Naive thymus-derived CD8-positive, alpha-beta T cell (primary cell): ENCODE measurements at places on chromosomes 3 and 15.
A peak's percentile ranks its signal among the peaks of the same experiment; 100 is the strongest.

- DNase-seq: no peak
Measured at GRCh38 chr3:151558661-151559060, 97.8 kb upstream of the IGSF10 start.

GRCh38 chr3:124489506-124489905, 240.7 kb upstream of the UMPS start:
- DNase-seq: no peak

DNA sequence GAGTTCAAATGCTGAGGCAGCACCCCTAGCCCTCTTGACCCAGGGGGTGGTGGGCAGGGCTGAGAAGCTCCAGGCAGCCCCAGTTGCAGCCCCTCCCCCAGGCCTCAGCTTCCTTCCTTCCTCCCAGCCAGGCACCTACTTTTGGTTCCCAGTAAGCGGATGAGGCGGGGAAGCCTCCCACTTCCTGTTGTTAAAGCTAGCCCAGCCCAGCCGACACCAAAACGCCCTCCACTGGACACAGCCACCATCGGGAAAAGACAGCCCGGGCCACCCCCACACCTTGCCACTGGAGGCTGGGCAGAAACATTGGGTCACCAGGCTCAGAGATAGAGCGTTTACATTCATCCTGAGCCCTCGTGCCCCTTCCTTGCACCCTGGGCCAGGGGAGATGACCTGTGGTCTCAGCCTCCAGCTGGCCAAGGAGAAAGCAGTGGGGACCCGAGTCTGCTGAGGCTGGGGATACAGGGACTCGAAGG, 3.5 kb downstream of the DUSP7 start:
- DNase-seq: no peak

DNA sequence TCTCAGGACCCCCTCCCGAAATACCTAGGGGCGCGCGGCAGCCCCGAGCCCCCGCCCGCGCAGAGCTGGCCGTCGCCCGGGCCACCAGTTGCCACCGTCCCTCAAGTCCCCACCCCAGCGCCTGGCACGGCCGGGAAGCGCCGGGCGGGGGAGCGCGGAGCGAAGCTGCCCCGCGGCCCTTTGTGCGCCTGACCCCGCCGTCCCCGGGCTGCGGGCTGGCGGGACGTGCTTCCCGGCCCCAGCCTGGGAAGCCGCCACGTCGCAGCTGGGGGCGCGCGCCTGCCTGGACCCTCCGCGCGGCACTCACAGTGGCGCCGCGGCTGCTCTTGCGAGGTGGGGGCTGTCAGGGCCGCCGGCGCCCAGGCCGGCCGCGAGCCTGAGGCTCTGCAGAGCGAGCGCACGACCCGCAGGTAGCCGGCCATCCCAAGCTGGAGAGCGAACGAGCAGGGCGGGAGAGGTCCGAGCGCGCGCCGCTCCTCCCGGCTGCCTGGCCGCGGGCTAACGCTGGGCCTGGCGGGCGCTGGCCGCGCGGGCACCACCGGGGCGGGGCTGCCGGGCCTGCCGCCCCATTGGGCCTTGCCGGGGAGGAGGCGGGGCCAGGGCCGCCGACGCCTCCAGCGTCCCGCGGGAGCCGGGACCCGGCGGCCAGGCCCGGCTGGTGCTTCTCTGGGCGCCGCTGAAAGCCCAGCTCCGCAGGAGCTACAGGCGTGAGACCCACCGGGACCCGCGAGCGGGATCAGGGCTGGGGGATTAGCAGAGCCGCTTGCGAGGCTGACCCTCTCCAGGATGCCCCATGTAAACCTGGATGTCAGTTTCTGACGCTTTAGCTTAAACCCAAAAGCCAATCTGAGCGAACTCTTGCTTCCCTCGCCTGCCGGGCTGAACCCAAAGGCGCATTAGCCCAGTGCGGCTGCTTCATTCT, at the start of gene IDH2:
IDH2 (minus strand) TSS at position 500 of the 922 bp plus-strand sequence; CDS start at position 422, 78 bp downstream.
- peak; percentile 76 for DNase-seq

- DNase-seq: no peak
Measured at GRCh38 chr3:151426341-151426657, 34.6 kb downstream of the IGSF10 start.

- no peak for DNase-seq
Measured at GRCh38 chr3:194275721-194276120, 75.4 kb downstream of the CPN2 start.

- no peak for DNase-seq
Measured at GRCh38 chr3:5051772-5052171, 70.3 kb upstream of the ARL8B start.

DNA sequence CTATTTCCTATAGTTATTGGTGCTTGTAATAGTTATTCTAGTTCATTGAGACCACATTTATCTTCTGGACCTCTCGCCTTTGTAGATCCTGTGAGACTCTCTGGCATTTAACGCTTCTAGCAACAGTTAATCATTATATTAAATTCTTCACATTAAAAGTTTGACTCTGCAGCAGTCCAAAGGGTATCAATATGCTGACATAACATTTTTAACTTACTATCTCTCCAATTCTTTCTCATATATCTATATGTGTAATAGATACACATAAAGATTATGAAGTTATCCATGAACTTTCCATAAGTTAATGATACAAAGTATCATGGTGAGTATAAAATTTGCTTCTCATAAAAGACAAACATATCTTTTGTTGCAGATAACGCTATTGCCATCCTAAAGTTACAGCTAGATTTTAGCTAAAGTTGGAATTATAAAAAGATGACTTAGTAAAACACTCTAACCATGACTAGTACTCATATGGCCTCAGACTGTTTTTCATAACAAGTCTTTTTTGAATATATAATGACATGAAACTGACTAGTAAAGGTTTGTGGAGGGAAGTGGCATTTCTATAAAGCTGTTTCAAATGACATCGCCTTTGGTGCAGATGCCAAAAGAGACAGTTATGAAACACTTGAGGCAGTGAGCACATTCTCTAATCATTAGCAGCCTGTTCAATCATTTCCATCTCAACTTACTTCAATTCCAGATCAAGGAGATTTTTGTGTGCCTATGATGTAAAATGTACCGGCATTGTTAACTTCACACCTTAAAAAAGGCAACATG, 379.3 kb upstream of the CBLB start:
- no peak for DNase-seq

- DNase-seq: no peak
Measured at GRCh38 chr3:5245927-5246326, 58.4 kb downstream of the EDEM1 start.

GRCh38 chr3:31416980-31417379, 115.7 kb upstream of the STT3B start:
- no peak for DNase-seq

DNA sequence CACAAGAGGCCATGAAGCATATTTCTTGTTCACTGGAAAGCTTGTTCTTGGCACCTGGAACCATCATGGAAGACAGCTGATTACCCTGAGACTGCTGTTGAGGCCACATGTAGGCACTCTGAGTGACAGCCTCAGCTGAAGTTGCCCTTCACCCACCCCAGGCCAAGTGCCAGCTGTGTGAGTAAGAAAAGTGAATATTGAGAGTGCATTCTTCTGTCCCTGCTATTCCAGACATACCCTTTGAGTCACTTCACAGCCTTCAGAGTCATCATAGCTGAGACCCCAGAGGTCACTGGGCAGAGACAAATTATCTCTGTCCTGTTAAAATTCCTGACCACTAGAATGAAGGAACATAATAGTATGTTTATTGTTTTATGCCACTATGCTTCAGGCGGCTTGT, 79.6 kb downstream of the NFKBIZ start:
- DNase-seq: no peak

DNA sequence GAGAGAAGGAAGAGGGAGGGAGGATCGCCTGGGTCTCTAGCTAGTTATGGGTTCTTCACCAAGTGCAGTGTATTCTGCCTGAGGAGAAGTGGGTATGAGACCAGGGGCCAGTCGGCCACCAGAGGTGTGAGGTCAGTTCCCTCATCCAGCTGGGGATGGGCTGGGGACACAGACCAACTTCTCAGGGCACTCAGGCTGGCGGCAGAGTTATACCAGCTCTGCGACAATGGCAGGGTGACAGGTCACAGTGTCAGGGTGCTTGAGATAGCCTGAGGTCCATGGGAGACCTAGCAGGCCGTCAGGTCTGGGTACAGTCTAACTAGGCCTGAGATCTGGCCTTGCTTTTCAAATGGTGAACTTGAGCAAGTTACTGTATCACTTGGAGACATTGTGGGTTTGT, 31.4 kb upstream of the PLXNA1 start:
- DNase-seq: no peak

DNA sequence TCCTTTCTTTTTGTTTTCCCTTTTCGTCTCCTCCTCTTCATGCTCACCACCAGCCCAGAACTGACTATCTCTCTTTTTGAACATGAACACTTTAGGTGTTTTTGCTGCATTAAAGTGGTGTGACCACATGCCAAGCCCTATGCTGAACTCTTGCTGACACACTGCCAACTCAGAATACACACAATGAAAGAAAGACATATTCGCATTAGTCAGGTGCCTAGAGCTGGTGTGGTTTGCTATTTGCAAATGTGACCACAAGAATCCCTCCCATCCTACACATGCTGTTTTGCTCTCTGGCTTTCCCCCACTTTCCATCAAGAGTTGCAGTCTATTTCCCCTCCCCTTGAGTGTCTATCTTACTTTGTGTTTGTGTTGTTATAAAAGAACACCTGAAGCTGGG, 967.8 kb upstream of the CFAP20DC start:
- peak; percentile 74 for DNase-seq

GRCh38 chr15:73704869-73705645, 20.9 kb downstream of the CD276 start:
- DNase-seq: peak; percentile 72

DNA sequence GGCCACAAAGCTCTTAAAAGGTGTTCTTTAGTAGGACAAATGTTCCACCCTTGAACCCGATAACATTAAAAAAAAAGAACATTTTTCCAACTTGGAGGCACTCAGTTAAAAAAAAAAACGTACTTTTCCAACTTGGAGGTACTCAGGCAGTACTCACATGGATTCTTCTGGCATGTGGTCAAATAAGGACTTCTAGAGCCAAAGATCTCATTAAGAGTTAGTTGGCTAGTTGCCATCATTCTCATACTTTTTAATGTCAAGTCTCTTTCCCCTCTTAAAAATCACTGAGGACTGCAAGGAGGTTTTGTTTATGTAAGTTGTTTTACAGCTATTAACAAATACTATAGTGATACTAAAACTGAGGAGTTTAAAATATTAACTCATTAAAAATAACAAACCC, 101.0 kb downstream of the CADPS start:
- DNase-seq: no peak

DNA sequence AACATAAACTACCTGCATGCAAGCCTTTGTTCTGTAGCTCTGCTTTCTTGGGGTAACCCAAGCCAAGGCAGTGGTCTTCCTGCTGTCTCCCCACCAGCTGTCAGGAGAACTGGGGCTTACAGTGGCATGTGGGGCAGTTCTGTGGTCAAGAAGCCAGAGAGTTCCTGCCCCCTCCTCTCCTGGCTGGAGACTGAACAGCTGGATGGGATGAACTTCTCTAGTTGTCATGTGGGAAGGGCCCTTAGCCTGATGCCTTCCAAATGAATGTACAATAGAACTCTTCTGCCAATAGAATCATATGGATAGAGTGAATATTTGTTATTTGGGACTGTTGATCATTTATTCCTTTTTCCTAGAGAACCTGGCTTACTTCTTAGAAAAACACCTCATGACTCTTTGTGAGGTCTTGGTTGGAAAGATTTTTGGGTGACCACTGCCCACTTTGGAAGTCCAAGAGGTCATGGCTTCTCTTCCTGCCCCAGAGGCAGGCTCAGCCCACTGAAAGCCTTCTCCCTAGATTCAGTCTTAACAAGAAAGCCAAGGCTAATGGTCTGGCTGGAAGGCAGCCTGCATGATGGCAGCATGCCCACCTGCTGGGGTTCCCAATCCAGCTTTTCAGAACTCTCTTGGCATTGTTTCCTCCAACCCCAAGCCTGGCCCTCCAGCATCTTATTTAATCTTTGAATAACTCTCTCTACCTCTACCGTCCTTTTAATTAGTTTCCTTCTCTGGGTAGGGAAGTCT, 462.9 kb upstream of the PROK2 start:
- DNase-seq: no peak

- no peak for DNase-seq
Measured at GRCh38 chr3:158830391-158830790, 28.5 kb downstream of the MFSD1 start.

DNA sequence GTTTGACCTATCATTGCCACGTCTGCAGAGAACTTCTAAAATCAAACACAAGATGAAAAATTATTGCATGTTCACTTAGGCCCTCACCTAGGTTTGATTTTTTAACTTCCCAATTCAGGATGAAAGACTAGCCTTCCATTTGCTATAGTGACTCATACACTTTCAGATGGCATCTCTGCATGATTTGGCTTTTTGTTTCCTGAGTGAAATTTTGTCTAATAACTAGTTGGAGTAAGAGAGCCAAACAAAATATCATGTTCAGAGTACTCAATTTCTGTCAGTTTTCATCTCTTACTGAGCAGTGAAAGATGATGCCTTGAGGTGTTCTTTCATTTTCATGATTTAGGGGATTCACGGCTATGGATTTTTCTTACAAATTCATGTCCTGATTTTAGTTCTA, 122.9 kb downstream of the NSUN3 start:
- no peak for DNase-seq

- DNase-seq: no peak
Measured at GRCh38 chr15:96274698-96275097, 55.8 kb upstream of the NR2F2 start.

GRCh38 chr3:128174675-128175590, 21.7 kb downstream of the EEFSEC start:
- no peak for DNase-seq

DNA sequence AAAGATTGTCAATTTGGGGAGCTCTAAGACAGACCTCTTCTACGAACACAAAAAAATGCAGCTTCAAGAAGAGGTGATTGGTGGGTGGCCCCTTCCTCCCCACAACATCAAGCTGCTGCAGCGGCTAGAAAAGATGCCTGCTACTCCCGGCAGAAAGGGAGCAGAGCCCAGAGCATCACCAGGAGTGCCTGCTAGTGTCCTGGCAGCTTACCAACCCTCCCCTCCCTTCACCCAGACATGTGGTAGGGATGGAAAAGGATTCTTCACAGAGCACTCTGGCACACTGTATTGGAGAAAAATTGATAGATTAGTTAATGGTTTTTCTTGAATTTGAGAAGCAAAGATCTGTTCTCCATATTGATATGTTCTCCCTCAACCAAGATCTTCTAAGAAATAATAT, 10.8 kb downstream of the IP6K1 start:
- no peak for DNase-seq
